Stimulated activated CD8-positive, alpha-beta memory T cell treated with anti-CD3 and anti-CD28 coated beads, Interleukin-7, amount 100 ng/mL, for 1 hour (primary cell): ENCODE measurements at places on chromosomes 5 and 9.

DNA sequence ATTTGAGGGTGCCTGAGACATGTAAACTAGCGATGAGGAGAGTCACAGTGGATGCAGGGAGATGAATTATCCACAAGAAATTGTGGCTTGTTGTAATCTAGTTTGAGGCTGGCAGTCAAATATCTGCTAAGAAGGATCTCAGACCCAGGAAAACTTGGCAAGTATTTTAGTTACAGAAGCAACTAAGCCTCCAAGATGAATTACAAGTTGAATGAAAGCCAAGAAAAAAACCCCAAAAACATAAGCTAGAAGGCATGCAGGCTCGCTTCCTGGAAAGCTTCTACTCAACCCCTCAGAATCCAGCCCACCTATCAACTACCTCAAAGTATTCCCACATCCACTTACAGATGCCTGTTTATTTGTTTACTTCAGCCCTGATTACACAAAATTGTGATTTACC, 696.9 kb downstream of the MAT2B start:
- no peak for DNase-seq

GRCh38 chr5:139666551-139666950, 18.4 kb downstream of the CXXC5 start:
- DNase-seq, result no peak

- no peak for DNase-seq
These were observed 503.4 kb downstream of the PDE4D start for GRCh38 chr5:59390074-59390659.

GRCh38 chr9:72826996-72827949, 125.6 kb downstream of the ALDH1A1 start:
- no peak for DNase-seq

- no peak for DNase-seq
These were observed 53.9 kb downstream of the COL15A1 start for GRCh38 chr9:98997604-98998003.

GRCh38 chr9:1659363-1659690, 355.8 kb upstream of the SMARCA2 start:
- DNase-seq, result no peak

DNA sequence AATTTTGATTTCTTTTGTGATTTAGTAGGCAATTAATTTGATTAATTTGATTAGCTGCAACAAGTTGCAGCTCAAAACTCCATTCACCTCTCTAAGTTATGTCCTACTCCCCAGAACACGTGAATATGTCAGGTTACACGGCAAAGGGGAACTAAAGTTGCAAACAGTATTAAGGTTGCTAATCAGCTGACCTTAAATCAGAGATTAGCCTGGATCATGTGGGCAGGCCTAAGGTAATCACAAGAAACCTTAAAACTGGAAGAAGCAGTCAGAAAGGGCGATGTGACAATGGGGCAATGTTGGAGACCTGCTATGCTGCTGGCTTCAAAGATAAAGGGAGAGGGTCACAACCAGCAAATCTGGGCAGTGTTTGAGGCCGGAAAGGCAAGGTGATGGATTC, 47.3 kb upstream of the ANXA1 start:
- no peak for DNase-seq

DNA sequence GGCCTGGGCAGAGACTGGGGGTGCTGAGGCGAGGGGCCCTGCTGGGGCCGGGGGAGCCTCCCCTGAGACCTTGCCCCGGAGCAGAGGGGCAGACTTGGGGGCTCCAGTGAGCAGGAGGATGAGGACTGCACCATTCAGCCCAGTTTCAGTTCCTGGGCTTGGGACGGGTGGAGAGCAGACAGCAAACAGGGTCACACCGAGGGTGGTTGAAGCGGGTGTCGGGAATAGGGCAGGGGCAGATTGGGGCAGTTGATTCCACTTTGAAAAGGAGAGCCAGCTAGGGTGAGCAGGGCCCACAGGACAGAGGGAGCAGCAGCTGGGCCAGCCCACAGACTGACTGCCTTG, 4.5 kb downstream of the GRK6 start:
- DNase-seq, result no peak

DNA sequence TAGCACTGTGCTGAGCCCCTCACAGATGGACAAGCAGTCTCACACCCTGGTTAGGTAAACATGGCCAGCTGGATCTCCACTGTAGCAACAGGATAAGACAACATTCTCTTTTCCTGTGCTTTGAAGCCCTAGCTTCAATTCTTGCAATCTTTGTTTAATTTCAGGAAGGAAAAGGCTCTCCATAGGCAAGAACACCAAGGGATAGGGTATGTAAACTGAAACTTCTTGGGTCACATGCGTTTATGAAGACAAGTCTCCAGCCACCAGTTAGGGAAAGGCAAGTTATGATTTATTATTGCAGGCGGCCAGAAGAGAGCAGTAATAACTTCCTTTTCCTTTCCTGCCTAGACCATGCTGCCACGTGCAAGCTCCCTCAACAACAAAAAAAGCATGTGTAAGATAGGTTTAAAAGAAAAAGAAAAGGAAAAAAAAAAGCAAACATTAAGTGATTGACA, 50.1 kb upstream of the POU5F2 start:
- DNase-seq, result no peak

- DNase-seq, result no peak
These were observed at the start of gene PRUNE2 for GRCh38 chr9:76905791-76906646. Gene PRUNE2, minus strand, starts transcription at chr9:76906114. Its CDS starts 151 bp downstream, at chr9:76905963.

DNA sequence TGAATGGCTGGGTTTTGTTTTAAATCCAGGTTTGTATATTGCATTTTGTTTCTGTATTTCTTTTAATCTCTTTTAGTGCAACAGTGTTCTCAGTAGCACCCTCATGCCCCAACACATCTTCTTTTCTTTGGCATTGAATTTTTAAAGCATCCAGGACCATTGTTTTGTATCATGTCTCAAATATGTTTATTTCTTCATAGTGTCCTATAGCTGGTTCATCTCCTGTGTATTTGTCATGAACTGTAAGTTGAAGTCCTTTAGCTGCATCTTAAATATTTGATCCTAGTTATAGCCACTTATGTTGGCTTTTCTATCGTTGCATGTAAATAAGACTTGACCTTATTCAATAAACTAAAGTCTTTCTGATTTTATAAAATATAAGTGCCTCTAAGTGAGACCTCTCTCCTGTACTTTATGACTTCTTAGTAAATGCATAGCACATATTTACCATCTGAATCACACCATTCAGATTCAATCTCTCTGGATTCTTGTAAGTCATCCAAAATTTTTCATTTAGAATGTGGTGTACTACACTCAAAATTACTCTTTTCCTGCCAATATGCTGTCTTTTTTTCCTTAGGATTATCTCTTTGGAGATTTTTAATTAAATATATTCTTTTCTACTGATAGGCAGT, 21.0 kb upstream of the ERCC6L2 start:
- DNase-seq, result no peak

DNA sequence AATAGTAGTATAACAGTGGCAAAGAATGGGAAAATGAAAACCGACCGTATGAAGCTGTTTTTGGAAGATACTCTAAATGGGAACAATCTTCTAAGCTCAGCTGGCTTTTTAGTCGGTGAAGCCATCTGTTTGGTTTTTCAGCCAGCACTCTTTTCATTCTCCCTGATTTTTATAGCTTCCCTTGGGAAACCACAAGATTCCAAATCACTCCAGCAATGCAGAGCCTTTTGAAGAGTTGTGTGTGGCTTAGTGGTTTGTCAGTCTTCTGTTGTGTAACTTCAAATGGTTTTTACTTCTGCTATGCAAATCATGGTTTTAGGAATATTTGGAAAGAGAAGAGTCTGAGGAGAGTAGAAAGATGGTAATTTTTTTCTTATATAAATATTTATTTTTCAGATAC, 180.7 kb downstream of the KDM4C start:
- no peak for DNase-seq
